IMR-90 (cell line): ENCODE measurements at places on chromosomes 6 and 20.

- DNase-seq: no peak
These were observed 41.0 kb upstream of the FAM50B start for GRCh38 chr6:3808199-3808598.

DNA sequence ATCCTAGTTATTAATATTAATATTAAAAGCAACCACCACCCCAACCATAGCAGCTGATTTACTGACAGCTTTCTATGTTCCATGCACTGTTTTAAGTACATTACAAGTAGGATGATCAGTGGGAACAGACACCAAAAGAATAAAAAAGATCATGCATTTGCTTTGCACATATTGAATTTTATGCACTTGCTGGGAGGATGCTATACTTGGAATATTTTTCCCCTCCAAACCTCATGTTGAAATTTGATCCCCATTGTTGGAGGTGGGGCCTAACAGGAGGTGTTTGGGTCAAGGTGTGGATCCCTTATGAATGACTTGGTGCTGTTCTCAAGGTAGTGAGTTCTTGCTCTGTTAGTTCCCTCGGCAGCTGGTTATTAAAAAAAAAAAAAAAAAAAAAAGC lies 178.9 kb upstream of the MYLIP start:
- no peak for DNase-seq

GRCh38 chr6:16503970-16504415 lies 257.3 kb downstream of the ATXN1 start:
- DNase-seq: no peak

GRCh38 chr20:8183526-8183925 lies 51.5 kb downstream of the PLCB1 start:
- DNase-seq: peak; percentile 28

DNA sequence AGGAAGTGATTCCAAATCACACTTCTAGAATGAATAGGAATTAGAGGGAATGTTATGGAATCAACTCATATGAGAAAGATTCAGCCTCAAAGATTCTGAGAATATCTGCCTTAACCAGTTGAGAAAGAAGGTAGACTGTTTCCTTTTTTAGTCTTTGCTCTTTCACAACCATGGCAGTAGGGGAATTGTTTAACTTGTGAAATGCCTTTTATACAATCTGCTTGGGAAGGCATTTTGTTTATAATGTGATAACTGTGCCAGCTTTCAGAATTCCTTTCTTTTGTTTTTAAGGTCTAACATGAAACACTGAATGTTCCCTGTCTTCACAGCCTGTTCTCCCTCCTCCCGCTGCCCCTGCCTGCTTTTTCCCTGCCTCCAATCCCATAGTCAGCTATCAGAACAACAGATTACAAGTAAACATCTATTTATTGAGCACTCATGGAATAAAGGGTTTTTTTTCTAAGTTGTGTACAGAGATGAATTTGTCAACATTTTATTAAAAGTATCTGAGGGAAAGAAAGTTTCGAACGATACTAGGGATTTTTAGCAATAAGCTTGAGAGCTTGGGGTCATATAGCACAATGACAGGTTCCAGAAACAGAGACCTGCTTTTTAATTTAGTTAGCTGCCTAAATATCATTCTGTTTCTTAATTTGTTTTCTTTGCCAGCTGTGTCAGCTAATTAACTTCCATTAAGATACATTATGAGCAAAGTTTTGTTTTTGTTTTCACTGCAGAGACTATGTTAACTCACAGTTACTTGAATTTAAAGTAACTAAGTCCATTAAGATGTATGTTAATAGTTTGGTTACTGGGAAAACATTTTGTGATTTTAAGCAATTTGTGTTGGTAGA lies 28.3 kb upstream of the FBXO30 start:
- DNase-seq: peak; percentile 44

DNA sequence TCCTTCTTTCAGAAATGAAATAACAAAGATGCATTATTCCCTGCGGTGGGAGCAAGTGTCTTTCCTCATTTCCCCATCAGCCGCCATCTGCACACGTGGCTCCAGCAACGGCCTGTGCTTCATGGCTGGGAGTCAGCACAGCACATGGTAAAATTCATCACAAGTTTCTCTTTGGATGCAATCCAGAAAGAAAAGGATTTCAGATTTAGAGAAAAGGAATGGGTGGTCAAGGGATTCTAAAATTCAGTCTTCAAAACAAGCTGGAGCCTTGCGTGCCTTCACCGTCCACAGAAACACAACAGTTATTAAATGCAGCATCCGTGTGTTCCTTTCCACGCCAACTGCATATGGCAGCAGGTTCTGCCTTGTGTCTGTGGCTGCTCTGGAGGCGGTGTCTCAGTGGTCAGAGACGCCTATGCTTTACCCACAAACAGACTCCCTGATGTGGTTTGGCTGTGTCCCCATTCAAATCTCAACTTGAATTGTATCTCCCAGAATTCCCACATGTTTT lies 107.6 kb downstream of the THBS2 start:
- DNase-seq: peak; percentile 59

DNA sequence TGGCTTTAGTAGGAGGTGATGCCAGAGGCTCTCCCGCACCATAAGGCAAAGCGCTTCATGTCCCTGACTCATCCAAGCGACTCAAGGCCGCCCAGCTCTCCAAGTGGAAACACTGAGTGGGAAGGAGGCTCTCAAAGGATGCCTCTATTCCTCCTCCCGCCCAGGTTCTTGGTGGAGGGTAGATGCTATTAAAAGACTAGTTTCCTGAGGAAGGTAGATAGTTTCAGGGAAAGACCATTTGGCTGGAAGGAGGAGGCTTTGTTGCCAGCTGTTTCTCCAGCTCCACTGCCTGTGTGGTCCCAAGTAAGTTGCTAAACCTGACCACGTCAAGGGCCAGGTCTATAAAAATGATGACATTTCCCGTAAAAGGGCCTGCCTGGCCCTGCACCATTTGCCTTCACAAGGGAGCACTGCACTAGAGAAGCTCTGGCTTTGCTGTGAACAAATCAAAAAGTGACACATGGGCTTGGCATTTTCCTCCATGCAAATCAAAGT lies 48.2 kb downstream of the GMDS start:
- peak; percentile 59 for DNase-seq

DNA sequence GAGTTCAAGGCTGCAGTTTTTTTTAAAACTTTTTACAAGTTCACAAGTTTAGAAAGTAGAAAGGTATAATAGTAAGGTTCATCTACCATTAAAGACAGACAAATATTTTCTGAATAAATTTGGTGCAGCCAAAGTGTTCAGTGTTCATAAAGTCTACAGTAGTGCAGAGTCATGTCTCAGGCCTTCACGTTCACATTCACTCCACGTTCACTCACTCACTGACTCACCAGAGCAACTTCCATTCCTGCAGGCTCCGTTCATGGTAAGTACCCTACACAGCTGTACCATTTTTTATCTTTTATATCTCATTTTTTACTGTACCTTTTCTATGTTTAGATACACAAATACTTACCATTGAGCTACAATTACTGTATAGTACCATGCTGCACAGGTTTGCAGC lies 67.6 kb downstream of the B4GALT5 start:
- DNase-seq: peak; percentile 91

GRCh38 chr20:47502271-47503239 lies 868 bp downstream of the NCOA3 start:
- peak; percentile 62 for DNase-seq

GRCh38 chr6:148768646-148769270 lies 21.9 kb downstream of the UST start:
- no peak for DNase-seq

DNA sequence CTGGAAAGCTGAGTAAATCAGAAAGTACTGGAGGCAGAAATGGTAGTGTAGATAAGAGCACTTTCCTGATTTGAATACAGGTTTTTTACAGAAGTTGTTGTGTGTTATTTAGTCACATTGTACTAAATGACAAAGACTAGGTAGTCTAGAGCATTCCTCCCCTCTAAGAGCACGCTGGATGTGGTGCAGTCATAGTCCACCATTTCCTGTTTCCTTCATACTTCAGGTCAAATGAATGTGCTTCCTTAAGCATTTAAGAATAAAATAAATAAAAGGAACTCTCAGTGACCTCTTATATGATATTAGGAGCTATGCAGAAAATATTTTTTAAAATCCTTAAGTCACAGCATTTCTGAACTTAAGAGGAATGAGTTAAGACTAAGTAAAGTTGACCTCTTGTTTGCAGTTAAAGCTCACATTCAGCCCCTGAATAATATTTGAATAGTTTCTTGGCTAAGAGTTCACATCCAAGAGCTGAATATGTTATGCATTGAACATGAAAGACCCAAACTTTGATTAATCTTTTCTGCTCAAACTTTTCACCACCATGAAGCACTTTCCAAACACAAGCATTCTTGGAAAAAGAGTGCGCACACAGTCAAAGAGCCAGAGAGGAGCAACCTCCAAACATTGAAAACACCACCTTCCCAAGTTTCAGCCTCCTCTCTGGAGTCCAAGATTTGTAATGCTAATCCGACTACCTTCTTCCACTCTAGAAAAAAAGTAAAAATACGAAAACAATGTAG lies 53.4 kb upstream of the TMEM30A start:
- peak; percentile 35 for DNase-seq

DNA sequence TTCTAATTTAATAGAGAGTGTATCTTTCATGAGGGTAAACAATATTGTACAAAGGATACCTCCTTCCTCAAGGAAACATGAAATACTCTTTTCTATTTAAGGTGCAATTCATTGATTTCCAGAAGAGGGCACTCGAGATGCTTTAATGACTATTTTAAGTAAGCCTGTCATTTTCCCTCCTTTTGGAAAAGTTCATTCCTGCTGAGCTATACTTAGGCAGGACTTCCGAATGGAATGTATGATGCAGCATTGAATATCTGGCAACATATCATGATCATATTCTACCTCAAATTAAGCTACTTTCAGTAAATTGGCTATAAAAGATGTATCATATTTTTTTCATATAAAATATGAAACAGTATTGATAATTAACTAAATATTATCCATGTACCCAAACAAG lies 5.0 kb downstream of the DST start:
- peak; percentile 80 for DNase-seq

DNA sequence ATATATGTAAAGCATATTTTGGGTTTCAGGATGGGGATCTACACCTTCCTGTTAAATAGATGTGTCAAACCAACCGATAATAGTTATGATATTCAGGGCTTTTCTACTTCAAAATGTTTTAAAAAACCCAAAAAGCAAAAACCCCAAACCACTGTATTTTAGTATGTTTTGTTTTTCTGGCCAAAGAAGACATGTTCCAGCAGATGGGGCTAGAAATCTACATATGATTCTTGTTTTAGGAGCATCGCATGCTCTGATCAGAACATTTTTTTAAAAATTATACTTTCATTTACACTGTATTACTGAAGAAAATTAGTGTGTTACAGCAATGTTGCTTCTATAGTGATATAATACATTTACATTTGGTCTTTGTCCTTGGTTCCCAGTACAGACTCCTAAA lies 11.0 kb downstream of the RMND1 start:
- peak; percentile 50 for DNase-seq

- DNase-seq: no peak
These were observed 182.6 kb upstream of the JAG1 start for GRCh38 chr20:10856237-10857015.

DNA sequence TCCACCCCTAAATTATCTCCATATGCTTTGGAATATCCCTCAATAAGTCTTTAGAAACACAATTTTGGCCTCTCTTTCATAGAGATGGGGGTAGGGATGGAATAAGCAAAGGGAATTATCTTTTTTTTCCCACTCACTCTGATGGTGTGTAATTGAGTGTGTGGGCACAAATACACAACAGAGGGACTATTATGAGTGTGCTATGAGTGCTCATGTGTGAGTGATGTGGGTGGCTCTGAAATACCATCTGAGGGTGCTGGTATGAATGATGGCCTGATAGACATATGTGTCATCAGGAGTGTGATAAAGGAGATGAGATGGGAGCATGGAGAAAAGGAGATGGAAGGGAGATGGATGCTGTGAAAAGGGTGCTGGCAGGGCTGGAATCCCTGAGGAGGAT lies 35.6 kb downstream of the GSS start:
- no peak for DNase-seq

GRCh38 chr6:111555036-111555435 lies 50.6 kb downstream of the TRAF3IP2 start:
- peak; percentile 43 for DNase-seq

- DNase-seq: peak; percentile 56
These were observed 77.5 kb downstream of the ATXN1 start for GRCh38 chr6:16683641-16684194.

DNA sequence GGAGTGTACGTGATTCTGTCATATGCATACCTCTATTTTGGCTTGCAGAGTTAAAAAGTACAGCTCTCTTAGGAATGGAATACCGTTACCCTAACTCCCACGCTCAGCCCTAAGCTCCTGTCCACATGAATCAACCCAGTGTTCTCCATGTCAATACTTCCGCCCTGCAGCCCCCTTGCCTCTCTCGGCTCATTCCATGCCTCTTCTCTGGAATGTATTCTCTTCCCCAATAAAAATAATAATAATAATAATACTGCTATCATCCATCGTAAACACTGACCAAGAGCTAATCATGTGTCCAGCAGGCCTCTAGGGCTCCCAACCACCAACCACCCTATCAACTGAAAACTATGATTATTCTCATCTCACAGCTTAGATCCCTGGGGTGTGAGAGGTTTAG lies 100.6 kb downstream of the PREX1 start:
- no peak for DNase-seq

DNA sequence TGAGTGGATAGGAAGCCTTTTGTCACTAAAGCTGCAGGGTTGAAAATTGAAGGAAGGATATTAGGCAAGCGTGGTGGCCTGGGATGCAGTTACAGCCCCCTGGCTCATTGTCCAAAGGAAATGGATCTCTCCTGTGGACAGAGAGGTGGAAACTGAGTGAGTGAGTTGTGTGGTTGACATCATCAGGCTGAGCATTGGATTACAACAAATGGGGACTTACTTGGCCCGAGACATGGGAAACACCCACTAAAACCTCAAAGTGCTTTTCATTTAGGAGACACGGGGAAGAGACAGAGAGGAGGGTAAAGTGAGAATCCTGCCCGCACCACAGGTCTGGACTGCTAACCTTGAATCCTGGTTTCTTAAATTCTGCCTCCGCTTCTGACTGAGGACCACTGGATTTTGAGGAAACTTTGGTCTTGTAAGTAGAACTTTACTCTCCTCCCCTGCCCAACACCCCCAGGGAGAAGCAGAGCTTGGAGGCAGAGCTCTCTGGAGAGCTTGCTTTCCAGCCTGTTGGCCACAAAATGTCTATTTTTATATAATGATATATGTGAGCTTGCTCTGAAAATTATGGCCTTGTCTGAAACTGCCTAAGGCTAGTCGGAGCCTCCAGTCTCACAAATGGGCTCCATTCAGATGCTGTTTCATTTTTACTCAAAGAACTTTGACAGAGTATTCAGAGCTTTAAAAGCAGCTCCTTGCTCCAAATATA lies at the start of gene PKIG:
Gene PKIG, plus strand, starts transcription at position 269 of the 715 bp plus-strand sequence. CDS start 31,978 bp downstream, outside the sequence.
- DNase-seq: peak; percentile 90

GRCh38 chr20:14288341-14289330 lies 48.8 kb downstream of the FLRT3 start:
- peak; percentile 72 for DNase-seq

DNA sequence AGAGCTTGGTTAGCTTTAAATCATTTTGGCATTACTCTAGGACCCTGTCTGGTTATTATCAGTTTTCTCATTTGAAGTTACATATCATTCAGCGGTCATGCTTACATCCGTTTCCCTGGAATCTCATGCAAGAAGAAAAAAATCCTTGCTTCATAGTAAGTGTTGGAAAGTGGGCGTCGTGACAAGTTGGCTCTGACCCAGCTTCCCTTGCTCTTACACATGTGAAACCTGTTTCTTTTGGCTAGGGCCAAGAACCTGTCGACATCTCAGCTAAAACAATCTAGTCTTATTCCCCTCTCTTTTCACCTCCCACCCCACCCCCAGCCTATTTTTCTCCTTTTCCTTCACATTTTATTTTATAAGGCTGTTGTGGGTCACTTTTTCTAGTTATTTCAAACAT lies 45.5 kb downstream of the ANKS1A start:
- peak; percentile 59 for DNase-seq
